H7 (cell line): ENCODE measurements at places on chromosomes 6 and 20.

- peak; percentile 57 for DNase-seq
Observed at GRCh38 chr6:139373928-139374356, 506 bp downstream of the CITED2 start.

- no peak for DNase-seq
Observed at GRCh38 chr20:3470208-3470626, 601 bp upstream of the ATRN start.

- DNase-seq: peak; percentile 80
Observed at GRCh38 chr20:59765599-59766177, 161.3 kb downstream of the PHACTR3 start.

DNA sequence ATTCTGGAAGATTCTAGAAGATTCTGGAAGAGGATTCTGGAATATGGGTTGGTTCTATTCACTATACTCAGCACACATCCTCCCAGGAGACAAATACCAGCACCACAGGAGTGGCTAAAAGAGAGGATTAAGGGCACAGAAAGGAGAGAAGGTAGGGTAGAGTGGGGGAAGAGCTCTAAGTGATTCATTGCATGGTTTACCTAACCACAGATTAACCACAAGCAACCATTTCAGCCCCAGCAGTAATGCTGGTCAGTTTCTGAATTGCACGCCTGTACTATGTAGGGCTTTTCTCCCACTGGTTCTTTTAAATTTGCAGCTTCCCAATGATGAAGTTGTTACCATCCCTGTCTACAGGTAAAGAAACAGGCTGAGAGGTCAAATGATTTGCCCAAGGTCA lies 192.7 kb upstream of the PMEPA1 start:
- DNase-seq: no peak

DNA sequence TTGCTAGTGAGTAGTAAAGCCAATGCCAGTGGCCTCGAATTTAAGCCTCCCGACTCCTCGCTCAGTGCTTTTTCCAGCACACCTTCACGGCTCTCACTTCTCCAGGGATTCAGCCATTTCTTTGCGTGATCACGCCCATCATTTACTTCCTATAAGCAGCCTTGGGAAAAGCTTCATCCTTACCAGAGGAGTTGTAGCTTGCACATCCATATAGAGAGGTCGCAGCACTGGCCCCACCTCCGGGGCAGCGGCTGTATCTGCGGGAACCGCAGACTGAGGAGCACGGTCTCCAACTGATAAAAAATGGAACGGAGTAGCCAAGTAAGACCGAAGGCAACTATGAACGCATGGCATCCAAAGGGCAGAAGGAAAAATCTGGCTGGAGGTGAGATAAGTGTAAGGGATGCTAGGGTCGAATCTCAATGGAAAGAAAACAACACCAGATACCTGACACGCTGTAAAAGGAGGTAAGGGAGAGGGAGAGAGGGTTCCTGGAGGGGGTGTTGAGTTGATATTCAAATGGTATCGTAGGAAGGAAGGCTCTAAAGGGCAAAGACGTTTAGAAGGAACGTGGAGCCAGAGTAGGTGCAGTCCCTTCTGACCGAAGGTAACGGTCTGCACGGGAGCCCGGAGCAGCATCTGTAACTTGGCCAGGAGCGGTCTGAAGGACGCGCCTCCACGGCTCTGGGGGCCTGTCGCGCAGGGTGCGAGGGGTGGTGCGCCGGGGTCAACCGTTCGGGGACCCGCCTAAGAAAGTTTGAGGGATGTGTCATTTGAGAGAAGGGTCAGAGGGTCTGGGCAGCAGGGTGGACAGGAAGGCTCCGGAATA lies 640 bp downstream of the NFS1 start:
- peak; percentile 34 for DNase-seq

GRCh38 chr6:125888989-125889656 lies 67.4 kb upstream of the HINT3 start:
- DNase-seq: peak; percentile 32

- no peak for DNase-seq
Observed at GRCh38 chr20:57281900-57282299, 15.5 kb upstream of the BMP7 start.
